Smooth muscle cell of the brain vasculature (primary cell): ENCODE measurements at places on chromosomes 12 and 14.

DNA sequence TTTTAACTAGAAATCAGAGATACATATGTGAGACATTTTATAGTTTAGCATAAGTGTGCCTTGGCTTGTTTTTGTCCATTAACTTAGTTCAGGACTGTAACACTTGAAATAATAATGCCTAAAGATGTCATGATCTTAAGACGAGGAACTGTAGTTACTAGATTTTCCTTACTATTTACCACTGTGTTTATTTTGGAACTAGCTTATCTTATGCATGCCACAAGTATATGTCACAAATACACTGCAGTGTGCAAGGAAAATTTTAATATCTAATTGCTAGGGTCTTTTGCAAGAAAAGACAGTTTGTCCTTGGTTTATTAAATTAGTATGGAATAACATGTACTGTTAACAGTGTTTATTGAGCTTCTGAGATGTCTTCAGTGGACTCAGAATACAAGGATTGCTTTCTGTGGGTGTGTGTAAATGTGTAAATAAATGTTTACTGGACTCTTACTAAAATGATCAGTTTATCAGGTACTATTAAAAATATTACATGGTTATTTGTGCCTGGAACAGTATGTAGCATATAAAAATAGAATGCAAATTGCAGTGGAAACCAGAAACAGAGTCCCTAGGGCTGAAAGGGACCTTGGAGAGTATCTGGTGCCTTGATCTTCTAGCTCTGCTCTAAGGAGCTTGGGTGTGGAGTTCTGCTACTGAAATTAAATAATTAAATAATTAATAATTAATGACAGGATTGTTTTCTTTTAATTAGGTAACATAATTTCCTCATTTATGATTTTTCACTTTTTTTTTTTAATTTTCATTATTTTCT lies 58.1 kb downstream of the FGD4 start:
- DNase-seq = no peak

DNA sequence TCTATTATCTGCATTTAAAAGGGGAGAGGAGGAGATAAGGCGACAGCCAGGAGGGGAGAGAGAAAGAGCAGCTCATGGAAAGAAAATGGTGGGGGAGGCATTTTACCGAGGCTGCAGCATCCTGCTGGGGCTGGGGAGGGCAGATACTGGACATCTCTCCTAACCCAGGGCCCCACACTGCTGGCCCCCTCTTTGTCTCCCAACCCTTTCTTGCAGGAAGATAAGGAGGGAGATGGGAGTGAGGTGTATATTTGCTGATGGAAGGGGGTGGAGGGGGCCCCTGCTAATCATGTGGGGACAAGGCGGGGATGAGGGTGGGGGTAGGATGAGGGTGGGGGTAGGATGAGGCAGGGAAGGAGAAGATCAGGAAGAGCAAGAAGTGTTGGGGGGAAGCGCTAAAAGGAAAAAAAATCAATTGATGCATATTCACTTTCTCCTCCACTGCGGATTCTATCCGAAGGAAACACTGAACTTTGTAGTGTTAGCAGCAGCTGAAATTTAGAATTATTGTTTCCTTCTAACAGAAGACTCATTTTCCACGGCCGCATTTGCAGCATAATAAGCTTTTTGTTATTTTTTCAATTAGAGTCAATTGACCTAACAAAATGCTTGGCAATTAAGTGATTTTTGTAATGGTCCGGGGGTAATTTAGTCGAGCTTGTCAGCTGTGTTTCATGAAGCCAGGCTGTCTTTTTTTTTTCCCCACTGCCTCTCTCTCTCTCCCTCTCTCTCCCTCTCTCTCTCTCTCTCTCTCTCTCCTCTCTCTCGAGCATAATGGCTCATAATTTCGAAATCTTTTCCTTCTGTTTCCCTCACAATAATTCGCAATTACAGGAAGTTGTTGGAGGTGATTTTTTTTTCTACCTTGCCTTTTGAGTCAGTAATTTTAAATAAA lies 1134.6 kb downstream of the BCL11B start:
- DNase-seq = no peak

DNA sequence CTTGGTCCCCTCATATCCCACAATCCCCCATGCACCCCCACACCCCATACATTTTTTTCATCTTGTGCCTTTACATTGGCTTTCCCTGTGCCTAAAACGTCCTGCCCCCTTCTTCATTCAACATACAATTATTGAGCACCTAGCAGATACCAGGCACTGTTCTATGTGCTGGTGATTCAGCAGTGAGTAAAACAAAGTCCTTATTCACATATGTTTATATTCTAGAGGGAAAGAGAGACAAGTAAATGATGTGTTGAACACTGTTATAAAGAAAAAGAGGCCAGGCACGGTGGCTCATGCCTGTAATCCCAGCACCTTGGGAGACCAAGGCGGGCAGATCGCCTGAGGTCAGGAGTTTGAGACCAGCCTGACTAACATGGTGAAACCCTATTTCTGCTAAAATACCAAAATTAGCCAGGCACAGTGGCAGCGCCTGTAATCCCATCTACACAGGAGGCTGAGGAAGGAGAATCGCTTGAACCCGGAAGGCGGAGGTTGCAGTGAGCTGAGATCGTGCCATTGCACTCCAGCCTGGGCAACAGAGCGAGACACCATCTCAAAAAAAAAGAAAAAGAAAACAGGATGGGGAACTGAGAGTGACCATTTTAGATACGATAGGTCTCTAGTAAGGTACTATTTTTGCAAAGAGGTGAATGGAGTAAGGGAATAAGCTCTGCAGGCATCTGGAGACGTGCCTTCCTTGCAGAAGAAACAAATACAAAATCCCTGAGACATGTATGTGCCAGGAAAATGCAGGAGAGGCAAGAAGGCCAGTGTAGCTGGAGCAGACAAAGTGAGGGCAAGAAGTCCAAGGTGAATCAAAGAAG lies 12.2 kb downstream of the SLC7A7 start:
- no peak for DNase-seq

DNA sequence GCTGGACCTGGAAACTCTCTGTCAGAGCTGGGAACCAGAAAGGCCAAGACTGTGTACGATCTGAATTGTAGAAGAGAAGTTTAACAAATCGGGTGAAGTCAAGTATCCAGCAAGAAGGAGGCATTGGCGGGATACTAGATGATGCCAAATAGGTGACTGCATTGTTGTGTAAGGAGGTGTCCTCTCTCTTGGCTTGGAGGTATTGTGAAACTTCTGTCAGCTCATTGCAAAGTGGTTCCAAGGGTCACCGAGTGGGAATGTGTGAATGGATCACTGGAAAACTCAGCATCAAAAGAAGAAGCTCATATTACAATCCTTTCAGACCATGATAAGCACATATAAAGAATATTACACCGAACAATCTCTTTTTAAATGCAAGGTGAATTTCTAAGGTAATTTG lies 11.7 kb downstream of the NAV3 start:
- no peak for DNase-seq

GRCh38 chr14:58639842-58640484 lies 2.2 kb downstream of the DACT1 start:
- DNase-seq = peak; percentile 68

GRCh38 chr12:116287842-116288301 lies 10.4 kb upstream of the MED13L start:
- DNase-seq = no peak
